ENCODE measurements at places on chromosomes 3 and 15.

DNA sequence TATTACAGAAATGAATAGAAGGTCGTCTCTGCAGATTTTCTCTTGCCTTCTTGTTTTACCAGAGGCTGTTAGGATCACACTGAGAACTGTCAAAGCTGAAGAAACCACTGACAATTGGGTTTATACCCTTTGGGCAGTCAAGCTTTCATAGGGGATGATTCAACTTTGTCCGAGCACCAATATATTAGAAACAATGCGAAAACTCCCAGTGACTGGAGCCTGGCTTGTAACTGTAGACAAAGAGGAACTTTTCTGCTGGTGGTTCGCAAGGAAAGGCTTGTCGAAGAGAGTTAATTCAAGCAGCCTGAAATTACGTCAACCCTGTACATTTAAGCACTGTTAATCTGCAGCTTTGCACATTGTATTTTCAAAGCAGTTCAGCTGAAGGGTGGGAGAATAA lies 193.2 kb upstream of the ZNF385D start:
- DNase-seq = no peak

GRCh38 chr15:62083194-62084154 lies 16.7 kb downstream of the C2CD4A start:
- no peak for DNase-seq

GRCh38 chr3:155958676-155959075 lies 88.2 kb downstream of the GMPS start:
- DNase-seq = no peak

DNA sequence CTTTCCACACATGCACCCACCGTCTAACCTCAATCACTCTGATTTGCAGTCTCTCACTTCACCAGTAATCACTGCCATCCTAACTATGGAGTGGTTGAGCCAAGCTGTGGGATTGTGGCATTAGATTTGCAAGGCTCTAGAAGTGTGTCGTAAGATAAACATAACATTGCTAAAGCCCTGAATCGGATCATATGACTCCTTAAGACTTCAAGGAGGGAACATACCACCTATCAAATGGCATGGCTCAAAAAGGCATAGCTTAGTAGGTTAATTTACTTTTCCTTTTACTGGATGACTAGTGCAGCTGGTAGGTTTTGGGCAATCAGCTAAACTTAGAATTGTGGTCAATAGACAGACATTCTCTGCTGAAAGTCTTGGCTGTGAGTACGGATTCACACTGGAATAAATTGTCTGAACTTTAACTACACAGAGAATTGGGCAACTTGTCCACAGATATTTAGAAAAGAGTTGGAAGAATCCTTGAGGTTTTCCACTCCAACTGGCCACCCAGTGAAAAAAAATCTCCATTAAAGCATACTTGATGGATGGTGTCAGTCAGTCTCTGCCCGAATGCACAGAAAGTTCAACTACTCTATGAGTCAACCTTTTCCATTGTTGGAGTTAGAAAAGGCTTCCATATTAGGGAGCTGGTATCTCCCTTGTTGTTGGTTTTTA lies 476.7 kb upstream of the CBLB start:
- DNase-seq = no peak

DNA sequence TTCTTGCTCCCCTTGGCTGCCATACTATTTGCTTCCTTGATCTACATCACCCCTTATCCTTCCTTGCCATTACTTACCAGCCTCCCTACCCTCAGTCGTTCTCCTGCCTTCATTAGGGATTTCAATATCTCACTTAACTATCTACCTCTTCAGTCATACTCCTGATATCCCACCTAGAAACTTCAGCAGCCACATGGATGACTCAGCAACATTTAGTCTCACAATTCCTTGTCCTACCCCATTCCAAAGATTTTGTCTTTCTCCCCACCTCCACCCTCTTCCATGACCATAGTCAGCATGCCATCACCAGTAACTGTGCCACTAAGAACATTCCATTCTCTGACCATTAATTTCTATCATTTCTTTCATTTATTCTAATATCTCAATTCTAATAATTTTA lies 18.4 kb downstream of the UPK1B start:
- no peak for DNase-seq

GRCh38 chr3:187954873-187955586 lies 198.9 kb upstream of the LPP start:
- no peak for DNase-seq

GRCh38 chr3:160312014-160312624 lies 86.9 kb downstream of the C3orf80 start:
- no peak for DNase-seq

GRCh38 chr15:91265416-91265940 lies 165.4 kb downstream of the SV2B start:
- DNase-seq = no peak

GRCh38 chr15:91867581-91868026 lies 14.1 kb downstream of the SLCO3A1 start:
- DNase-seq = no peak

DNA sequence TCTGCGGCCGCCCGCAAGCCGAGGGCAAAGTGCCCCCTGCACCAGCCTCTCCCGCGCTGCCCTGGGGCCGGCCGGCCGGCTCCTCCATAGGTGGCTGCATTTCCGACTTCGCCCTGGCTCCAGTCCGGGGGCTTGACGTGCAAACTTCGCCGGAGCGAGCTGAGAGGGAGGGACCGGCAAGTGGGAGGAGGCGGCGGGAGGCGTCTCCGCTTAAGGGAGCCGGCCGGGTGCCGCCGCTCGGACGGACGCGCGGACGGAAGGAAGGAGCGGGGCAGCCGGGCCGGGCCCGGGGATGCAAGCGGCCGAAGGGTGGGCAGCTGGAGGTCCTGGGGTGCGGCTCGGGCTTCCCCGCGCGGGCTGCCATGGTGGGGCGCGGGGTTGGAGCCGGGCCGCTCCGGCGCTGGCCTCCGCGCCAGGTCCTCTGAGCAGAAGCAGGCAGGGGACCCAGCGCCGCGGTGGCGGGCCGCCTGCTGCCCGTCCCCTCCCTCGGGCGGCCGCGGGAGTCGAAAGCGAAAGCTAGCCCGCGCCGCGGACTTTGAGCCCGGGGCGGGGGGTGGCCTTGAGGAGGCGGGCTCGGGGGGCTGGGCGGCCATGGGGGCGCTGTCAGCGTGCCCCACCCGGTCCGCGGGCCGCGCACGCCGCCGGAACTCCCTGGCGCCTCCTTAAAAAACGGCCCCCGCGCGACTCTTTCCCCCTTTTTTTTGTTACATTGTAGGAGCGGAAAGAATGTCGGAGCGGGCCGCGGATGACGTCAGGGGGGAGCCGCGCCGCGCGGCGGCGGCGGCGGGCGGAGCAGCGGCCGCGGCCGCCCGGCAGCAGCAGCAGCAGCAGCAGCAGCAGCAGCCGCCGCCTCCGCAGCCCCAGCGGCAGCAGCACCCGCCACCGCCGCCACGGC lies at the start of gene SCAANT1:
TSS of gene SCAANT1 (minus strand) at position 511 of the 895 bp plus-strand sequence.
- DNase-seq = peak; percentile 70

DNA sequence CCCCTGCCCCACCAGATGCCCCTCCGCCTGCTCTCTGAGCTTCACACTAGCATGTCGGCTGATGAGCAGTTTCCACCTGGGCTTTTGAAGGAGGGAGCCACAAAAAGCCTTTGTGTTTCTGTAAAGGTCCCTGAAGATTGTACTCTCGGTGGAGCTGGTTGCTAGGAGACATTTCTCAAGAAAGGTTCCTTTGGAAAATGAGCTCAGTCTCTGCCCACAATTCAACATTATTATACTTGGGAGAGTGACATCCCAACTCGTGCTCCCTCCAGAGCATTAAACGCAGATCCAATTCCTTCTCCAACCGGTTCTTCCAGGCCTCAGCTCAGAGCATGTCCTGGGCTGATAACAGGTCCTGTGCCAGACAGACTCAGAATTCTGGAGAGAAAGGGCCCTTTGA lies 26.8 kb upstream of the FAM107A start:
- no peak for DNase-seq

DNA sequence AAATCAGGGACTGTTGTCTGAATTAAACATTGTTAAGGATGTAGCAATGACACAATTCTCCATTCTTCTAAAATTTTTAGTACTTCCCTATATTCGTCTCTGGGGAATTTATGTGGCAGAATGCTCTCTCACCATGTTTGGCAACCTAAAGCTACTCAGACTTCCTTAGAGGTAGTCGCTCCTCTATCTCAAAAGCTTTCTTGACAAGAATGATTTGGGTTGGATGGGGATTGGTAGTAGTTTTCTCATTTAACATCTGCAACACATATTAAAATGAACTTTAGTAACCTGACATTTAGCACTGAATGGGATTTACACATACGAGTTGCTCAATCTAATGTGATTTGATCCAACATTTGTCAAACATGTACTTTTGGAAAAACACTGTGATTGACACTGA lies 233.3 kb downstream of the RBMS3 start:
- no peak for DNase-seq

GRCh38 chr3:125134952-125135351 lies 77.6 kb downstream of the SLC12A8 start:
- DNase-seq = no peak

DNA sequence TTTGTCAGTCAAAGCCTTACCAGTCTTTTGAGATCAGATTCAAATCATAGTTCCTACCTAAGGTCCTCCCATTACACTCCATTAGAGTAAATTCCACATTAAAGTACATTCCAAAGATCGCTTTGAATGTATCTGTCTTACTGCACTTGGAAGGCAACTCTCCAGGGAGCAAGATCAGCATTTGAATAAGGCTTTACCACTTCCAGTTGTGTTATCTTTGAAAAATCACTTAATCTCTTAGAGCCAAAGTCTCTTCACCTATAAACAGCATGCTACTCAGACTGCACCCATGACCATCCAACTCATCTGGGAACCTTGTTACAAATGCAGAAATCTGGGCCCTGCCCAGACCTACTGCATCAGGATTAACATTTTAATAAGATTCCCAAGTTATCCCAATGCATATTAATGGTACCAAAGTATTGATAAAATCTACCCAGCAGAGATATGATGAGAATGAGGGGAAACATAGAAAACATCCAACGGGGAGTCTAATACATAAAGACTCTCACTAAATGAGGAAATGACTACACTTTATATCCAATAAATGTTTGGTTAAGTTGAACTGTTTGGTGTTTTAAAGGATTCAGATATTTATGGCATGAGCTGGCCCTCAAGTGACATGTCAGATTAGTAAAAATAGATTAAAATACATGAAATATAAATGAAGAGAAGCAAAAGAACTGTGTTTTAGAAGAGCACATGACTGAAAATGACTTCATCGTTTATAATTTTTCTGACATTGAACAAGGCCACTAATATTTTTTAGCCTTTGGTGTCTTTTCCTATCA lies 75.9 kb downstream of the TNIK start:
- DNase-seq = no peak

DNA sequence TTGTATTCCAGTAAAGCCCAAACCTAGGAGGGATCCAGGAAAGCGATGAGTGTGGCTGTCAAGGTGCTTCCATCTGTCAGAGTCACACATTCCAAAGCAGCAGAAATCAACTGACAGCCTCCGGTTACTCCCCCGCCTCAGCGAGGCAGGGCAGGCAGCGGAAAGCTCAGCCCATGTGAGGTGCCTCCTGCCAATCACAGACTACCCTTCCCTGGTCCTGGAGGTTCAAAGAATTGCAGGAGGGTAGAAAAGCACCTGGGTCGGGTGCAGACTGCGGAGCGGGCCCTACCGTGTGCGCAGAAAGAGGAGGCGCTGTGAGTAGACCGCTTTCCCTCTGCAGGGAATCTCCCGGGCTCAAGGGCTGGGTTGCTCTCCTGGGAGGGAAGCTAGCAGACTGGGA lies at the start of gene UPK1B:
TSS of gene UPK1B (plus strand) at position 274 of the 400 bp plus-strand sequence. CDS start 13,144 bp downstream, outside the sequence.
- no peak for DNase-seq

DNA sequence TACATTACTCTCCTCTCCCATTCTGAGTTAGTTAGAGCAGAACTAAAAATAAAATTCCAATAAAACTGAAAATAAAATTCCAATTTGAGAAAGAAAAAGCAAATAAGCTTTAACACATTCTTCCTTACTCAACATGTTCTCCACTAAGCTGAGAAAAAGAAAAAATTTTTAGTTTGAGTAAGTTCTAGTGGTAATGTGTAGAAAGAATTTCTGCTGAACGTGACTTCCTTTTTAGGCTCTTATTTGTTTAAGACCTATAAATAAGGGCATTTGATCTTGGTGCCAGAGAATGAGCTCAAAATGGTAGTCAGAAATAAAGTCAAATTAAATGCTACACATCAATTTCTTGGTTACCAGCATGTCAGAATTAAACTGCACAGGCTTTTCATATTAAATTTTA lies 57.6 kb upstream of the ABHD10 start:
- DNase-seq = no peak

GRCh38 chr3:55655544-55655943 lies 168.4 kb upstream of the WNT5A start:
- no peak for DNase-seq

- DNase-seq = no peak
Measured at GRCh38 chr3:192827208-192827607, 90.4 kb downstream of the MB21D2 start.

Data from activated CD8-positive, alpha-beta memory T cell treated with anti-CD3 and anti-CD28 coated beads for 1 hour (primary cell).